Stimulated activated CD4-positive, alpha-beta T cell treated with anti-CD3 and anti-CD28 coated beads, Interleukin-1b, Interleukin-23, amount 100 ng/mL, for 1 hour (primary cell): ENCODE measurements at places on chromosomes 2 and 18.

DNA sequence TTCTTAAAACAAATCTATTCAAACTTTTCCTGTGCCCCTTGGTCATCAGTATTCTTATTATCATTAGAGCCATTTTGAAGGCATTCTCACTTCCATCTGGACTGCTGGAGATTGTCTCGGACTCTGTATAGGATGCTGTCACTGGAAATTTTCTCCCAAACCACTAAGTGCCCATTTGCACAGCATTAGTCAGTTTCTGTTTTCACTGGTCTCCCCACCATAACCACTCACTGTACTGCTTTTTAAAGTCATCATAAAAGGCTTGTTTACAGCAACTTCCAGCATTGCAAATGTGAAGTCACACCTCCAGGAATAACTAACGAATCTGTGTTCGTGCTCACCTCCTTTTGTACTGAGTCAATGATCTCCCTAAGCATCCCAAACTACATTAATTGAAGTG, 150.9 kb upstream of the SERTAD2 start:
- DNase-seq, result no peak

- DNase-seq, result no peak
Measured at GRCh38 chr2:201942531-201942930, 91.1 kb upstream of the FZD7 start.

DNA sequence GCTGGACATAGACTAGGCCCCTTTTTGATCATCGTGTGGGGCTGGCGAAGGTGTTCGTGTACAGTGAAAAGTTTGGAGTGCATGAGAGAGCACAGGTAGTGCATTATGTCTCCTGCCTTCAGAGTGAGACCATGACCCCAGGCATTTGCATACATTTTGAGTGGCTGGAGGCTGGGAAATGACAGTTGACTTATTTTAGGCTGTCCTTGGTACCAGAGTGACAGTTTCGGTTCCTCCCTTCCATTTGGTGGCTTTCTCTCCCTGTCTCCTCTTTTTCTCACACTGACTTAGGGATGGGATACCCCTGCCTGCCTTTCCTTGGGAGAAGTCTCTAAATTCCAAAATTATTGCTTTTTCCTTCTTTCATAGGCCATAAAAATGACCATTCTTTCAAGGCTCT, 20.1 kb downstream of the SERPINB12 start:
- no peak for DNase-seq

GRCh38 chr2:133163111-133163510, 405.2 kb downstream of the NCKAP5 start:
- DNase-seq, result no peak

GRCh38 chr2:68203587-68203986, 45.9 kb downstream of the PNO1 start:
- DNase-seq, result no peak

DNA sequence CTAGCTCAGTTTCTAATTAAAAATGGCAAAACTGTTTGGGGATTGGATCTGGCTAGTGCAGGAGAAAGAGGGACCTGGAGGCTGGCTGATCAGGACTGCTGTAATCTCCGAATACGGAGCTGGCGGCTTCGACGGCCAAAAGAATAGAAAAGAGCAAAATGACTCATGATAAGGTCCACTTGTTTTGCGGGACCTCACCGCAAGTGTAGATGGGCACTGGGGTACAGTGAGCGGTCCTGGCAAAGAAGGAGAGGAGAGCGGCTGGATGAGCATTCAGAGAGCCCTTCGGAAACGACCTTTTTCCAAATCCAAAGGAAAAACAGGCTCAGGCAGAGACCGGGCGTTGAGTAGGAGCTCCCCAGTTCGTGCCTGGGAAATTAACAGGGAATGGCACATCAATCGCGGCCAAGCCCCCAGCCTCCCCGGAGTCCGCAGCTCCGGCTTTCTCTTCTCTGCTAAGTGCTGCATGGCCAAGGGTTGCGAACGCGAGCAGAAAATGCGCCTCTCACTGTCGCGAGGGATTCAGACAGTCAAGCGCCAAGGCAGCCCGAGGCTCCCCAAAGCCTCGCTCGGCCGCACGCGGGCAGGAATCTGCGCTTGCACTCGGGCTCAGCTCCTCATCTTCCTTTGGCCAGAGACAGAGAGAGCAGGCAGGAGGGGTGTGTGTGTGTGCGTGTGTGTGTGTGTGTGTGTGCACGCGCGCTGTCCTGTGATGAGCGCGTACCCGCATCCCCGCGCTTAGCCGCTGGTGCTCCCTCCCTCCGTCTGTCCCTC, 1.8 kb downstream of the DCC start:
- no peak for DNase-seq

DNA sequence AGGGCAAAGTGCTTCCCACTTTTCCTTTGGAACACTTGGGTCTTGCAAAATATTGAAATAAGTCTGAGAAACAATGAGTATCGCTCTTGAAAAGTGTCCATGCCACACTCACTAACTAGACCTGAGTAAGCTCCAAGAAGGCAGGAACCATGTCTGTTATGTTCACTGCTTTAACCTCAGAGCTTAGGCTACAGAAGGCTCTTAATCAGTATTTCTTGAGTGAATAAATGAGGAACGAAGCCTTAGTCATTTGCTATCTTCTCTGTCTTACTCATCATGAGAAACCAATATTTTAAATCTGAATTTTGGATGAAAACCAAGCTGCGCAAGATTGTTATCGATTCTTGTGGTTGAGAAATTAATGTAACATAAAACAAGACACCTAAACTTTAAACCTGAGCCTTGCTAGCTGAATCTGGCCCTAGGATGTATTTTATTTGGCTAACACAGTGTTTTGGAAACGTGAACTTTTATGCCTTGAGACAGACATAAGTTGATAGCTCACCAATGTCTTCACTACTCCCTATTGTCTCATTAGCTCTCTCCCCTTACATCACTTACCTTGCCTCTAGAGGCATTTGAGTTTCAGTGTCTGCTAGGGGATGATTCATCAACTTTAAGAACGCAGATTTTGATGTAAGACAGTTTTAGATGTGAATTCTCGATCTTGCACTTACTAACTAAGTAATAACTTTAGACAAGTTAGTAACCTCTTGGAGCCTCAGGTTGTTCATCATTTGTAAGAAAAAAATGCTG, 392.8 kb upstream of the MEIS1 start:
- no peak for DNase-seq
